ENCODE measurements at places on chromosomes 5 and 9. TPM values are rescaled to one million over a fixed set of nuclear protein-coding genes. Genes with fewer than 3 reads are reported as not detected.

PAEP gene
- total RNA-seq: not detected

ANKHD1 gene
- 92.4 TPM for total RNA-seq

TAF11L5 gene
- total RNA-seq: not detected

FOXD4 gene
- total RNA-seq: 0.42 TPM

CEMIP2 gene
- total RNA-seq: 44.3 TPM

IRGM gene
- not detected for total RNA-seq

CYLC2 gene
- total RNA-seq: not detected

GADD45G gene
- total RNA-seq: 0.64 TPM

PCDHGB6 gene
- total RNA-seq: 4.8 TPM

SOHLH1 gene
- not detected for total RNA-seq

SETD9 gene
- 3.6 TPM for total RNA-seq

NAIP gene
- 7.3 TPM for total RNA-seq

FBP1 gene
- total RNA-seq: 2.2 TPM

ATP10B gene
- total RNA-seq: not detected

KIF12 gene
- 0.97 TPM for total RNA-seq

ARID3C gene
- not detected for total RNA-seq

FBXO10 gene
- total RNA-seq: 13.8 TPM

IFNA16 gene
- not detected for total RNA-seq

TMEM38B gene
- 6.5 TPM for total RNA-seq

All from endothelial cell of umbilical vein (primary cell).